ENCODE measurements at places on chromosomes 6 and 20.

GRCh38 chr6:40444811-40445210, 142.4 kb downstream of the LRFN2 start:
- DNase-seq = no peak

DNA sequence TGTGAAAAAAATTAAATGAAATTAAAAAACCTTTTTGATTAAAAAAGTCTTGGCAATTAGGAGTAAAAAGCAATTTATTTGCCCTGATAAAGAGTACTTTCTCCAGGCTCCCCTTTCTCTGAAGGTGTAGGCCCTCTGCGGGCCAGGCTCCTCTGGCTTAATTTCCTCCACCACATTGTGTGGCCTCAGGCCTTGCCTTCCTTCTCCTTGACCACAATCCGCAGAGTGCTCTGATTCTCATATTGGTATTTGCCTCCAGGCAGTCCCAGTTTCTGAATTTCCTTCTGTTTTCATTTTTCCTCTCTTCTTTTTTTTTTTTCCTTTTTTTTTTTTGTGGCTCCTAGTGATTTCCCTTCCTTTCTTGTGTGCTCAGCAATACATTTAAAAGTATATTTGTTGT, 96.4 kb downstream of the AIG1 start:
- DNase-seq = no peak

DNA sequence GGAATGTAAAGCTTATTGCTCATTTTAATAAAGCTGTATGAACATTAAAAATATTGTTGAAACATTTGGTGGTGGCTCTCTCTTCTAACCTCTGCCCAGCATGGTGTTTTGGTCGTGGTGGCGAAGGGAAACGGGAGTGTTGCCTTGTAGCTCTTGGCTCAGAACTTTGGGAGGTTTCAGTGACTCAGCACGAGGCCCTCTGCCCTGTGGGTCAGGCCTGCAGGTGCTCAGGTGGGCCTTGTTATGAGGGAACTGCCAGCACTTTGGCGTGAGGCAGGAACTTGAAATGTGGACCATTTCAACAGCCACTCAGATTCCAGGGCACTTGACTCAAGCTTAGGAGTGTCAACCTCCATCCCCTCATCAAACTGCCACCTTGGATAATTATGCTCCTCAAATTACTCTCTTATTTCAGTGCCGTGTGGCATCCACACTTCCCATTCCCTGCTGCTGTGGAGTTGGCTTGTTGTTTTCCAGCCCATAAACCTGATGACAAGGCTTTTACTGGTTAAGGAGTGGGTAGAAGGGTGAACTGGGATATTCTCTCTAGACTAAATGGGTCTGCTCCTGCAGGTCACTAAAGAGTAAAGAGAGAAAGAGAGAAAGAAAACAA, 36.3 kb downstream of the PRDM1 start:
- no peak for DNase-seq

- no peak for DNase-seq
Observed at GRCh38 chr6:144332177-144332576, 47.0 kb downstream of the UTRN start.

- no peak for DNase-seq
Observed at GRCh38 chr6:96687121-96687520, 124.2 kb downstream of the FHL5 start.

- DNase-seq = no peak
Observed at GRCh38 chr20:45289942-45290676, 16.5 kb upstream of the RBPJL start.

DNA sequence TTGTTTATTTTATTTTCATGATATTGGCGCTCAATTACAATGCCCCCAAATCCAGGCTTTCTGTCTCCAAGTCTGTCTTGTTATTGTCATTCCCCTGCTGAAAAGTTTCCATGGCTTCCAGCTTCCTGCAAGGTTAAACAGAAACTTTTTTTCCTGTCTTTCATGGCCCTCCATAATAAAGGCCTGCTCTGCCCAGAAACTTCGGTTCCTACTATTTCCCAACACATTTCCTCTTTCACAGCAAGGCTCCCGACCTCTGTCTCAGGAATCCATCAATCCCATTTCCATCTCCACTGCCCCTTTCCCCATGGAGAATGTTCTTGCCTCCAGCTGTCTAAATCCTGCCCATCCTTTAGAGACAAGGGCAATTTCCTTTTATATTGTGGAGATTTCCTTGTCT, 365.2 kb upstream of the JARID2 start:
- DNase-seq = no peak

GRCh38 chr6:114987281-114987680, 644.5 kb upstream of the HS3ST5 start:
- DNase-seq = peak; percentile 40

DNA sequence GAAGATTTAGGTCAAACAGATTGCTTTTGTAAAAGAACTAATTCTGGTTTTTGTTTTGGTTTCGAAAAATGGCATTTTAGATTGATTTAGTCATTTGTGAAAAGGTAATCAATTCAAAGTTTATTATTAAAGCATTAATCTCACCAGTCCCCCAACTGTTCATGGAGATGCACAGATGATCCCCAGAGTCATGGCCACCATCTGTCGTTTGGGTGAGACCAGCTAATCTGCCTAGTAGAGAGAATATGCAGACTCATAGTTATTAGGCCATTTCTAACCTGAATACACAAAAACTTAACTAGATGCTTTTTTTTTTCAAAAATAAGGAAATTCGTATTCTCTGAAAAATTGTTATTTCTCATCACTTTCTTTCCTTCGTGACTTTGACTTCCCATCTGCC, 58.1 kb downstream of the C6orf58 start:
- no peak for DNase-seq

DNA sequence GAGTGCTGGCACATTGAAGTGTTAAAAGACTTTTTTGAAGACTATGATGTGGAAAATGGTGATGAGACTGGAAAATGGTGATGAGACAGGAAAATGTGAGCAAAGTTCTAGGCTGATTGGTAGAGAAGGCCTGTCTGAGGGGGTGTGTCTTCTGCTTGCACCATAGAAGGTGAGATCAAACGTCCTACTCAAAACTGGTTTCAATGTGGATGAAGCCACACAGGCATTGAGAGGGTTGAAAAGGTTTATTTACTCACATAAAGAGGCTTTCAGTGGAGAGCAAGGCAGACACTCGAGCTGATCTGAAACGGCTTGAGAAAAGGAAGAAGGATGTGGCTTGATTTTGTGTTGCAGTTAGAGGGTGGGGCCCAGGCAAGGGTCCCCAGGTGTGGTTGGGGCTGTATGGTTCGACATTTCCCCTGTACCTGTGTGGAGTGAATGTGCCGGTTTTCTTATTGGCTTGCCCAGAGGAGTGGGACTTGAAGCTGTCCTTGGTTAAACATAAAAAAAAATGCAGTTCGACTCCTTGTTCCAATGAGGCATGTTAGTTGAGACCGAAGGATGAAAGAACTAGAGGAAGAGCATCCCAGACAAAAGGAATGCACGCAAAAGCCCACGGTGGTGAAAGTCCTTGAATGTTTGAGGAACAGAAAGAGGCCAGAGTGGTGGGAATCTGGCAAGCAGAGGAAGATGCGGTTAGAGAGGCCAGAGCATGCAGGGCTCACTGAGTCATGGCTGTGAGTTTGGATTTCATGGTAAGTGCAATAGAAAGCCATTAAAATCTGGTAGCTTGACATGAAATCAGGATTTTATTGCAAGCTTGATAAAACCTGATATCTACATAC, 172.3 kb downstream of the EPM2A start:
- DNase-seq = no peak

DNA sequence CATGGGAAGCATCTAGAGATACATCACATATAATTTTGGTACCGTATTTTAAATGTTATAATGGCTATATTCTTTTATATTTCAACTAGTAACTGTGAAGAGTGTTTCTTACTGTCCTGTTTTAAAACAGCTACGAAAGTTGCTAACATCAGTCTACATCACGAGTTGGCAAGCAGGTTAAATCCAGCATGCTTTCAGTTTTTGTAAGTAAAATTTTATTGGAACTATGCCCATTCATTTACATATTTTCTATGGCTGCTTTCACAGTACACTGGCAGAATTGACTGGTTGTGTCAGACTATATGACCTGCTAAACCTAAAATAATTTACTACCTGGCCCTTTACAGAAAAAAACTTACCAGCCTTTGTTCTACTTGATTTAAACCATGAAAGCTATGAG, 478.1 kb downstream of the PHF3 start:
- DNase-seq = no peak

GRCh38 chr20:12311094-12311865, 393.6 kb downstream of the BTBD3 start:
- DNase-seq = no peak

DNA sequence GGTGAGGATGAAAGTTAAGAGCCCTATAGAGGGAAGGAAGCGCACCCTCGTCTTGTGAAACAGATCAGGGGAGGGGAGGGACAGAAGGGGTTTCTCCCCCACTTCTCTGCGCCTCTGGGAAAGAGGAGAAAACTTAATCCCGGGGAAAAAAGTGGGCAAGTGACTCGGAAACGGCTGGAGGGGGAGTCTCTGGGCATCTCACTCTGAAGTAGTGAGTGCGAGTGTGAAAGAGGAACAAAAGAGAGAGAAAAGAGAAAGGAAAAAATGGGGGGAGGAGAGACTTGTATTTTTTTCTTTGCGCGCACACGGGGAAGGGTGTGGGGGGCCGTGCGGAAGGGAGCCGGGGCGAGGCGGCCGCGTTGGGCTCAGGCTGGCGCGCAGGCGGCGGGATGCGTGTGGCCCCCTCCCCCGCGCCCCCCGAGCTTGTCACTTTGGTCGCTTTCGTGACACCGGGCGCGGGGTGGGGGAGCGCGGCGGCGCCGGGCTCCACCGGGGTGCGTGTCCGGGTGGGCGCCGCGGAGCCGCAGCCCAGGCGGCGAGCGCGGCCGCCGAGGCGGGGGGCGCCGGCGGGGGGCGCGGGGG, 454 bp downstream of the L3MBTL3 start:
- DNase-seq = peak; percentile 75

DNA sequence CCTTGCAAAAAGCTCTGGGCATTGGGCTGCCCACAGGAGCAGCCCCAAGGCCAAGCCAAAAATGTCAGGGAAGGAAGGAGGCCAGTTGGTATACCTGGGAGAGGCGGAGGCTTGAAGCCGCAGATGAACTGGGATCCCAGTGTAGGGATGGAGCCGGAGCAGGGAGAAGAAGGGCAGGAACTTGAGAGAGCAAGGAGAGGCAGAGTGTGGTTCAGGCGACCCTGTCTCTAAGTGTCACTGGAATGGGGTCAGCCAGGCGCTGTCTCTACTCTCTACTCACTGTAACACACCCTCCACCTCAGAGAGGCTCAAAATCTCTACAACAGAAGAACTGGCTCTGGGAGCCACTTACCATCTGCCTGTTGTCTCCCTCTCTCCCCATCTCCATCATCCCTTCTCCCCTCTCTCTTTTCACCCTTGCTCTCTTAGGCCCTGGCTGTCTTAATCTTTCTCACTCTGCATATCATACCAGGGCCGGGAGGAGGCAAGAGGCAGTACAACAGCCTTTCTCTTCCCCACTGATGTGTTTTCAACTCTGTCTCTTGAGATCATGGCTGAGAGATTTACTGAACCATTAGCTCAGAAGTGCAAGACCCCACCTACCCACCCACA, 93.3 kb downstream of the CRYBG1 start:
- no peak for DNase-seq

DNA sequence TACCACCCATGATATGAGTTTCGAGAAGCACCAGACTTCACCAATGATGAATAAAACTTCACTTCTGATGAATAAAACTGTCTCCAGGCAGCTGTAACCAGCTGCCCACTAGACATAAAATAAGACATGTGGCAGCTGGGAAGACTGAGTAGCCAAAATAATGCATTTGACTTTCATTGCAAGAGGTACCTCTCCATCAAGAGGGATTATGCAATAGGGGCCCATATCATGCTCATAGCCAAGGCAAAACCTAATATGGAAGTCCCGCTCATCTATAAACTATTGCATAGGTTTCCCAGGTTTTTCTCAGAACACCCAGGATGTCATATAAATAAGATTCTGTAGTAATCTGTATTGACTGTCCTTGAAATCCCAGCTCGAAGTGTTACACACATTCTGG, 155.5 kb downstream of the SIM1 start:
- DNase-seq = no peak

GRCh38 chr6:317448-318144, 25.3 kb downstream of the DUSP22 start:
- no peak for DNase-seq

DNA sequence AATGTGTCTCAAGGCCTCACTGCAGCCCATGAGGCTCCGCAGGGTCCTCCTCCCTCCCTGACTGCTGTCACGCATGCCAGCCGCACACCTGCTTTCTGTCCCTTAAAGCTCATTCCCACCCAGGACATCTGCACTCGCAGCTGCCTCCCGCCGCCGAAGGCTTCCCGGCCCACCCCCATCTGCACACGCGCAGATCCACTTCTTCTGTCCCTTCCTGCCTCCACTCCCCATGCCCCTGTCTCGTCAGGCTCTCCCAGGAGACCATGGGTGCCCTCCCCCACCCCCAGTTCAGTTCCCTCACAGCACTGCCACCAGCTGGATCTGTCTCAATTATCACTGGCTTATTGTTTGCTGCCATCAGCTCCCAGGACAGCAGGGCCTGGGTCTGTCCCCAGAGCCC, 63.0 kb downstream of the RIPOR3 start:
- DNase-seq = no peak

- DNase-seq = peak; percentile 13
Observed at GRCh38 chr20:46549188-46549972, 1.1 kb downstream of the OCSTAMP start.

- no peak for DNase-seq
Observed at GRCh38 chr6:157761331-157761921, 61.6 kb upstream of the SNX9 start.

DNA sequence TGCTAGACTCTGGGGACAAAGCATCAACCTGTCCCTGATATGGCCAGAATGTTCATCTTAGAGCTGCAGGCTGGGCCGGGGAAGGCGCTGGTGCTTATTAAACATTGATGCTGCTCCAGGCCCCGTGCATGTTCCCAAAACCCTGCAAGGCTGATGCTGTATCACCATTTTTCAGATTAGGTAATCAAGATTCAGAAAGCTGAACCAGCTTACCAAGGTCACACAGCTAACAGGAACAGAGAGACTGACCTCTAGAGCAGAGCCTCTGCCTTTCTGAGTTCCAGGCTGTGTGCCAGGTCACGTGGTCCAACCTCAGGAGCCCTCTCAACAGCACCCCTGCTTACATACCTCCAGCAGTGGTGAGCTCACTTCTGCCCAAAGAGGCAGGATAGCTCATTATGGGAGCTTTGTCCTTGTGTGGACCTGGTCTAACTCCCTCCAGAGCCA, 16.1 kb upstream of the VSTM2L start:
- DNase-seq = peak; percentile 57
